ENCODE measurements at places on chromosomes 6 and 20.

- no peak for DNase-seq
Observed at GRCh38 chr20:35293303-35294292, 1.4 kb upstream of the FAM83C start.

GRCh38 chr20:24895898-24896658 lies 53.0 kb upstream of the CST7 start:
- no peak for DNase-seq

GRCh38 chr6:56511591-56511990 lies 131.1 kb downstream of the DST start:
- DNase-seq: no peak

- DNase-seq: no peak
Observed at GRCh38 chr20:40489886-40490285, 199.2 kb downstream of the MAFB start.

DNA sequence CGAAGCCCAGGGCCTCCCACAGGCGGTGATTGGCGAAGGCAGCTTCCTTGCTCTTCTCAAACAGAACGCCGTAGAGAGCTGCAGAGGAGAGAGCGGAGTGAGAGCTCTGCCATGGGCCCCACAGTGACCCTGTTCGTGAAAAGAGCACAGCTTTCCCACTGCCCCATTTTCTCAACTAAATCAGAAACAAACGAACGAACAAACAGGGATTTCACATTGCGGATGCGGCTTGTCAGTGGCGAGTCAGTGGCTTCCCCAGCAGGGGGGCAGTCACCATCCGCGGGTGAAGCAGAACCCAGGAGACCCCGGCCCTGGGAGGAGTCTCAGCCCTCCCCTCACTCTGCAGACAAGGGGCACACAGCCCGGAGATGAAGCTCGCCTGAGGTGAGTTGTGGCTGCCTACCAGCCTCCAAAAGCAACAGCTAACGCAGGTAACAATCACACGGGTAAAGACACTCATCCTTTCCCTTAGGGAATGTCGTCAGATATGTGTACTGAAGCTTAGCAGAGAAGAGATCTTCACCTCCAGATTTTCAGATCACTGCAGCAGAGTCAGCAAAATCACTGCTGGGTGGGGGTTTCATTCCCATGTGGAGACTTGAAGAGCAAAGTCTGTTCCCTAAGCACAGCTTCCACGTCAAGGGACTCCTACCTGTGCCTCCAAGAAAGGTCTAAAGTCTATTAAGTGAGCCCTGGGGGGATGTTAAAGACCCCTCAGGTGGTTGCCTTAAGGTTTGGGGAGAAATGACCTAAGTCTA lies 51.2 kb upstream of the GPR31 start:
- no peak for DNase-seq

DNA sequence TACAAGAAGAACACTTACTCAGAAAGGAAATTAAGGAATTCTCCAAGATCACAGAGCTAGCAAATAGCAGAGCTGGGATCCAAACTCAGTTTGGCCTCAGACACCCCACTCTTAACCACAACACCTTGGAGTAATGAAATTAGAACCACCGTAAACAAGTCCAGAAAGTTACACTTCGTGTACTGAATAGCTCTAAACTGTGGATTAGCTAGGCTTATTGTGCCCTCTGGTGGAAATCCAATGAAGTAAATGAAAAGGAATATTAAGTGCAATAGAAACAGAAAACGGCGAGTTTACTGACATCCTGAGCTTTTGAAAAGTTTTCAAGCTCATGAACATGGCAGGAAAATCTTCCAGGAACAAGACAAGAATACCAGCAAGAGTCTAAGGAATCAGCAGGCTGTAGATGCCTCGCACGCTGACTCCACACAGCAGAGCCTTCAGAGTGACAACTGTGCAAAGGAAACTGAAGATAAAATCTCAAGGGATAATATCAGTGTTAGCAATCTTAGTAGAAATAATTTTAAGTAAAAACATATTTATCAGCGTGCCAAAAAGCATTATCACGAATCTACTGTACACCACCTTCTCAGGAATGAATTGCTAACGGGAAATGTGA lies 34.6 kb downstream of the FBXO5 start:
- DNase-seq: no peak

DNA sequence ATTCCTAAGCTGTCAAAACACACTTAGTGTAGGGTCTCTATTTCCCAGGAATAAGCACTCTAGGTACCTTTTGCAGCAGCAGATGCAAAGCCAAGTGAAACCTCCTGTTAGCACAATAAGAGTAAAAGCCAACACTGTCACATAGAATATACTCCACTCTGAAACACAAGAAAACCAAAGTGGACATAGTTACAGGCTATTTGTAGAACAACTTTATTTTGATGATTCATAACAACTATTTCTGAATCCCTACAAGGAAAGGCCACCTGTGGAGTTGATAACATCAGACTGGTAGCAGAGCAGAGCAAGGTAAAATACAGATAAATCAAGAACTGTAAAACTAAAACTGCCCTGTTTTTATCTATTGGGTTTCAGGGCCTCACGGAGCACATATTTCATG lies 59.7 kb downstream of the ALDH5A1 start:
- DNase-seq: no peak

- DNase-seq: no peak
Observed at GRCh38 chr6:105077596-105078385, 102.0 kb downstream of the POPDC3 start.

GRCh38 chr6:14443629-14444268 lies 326.2 kb downstream of the CD83 start:
- no peak for DNase-seq

DNA sequence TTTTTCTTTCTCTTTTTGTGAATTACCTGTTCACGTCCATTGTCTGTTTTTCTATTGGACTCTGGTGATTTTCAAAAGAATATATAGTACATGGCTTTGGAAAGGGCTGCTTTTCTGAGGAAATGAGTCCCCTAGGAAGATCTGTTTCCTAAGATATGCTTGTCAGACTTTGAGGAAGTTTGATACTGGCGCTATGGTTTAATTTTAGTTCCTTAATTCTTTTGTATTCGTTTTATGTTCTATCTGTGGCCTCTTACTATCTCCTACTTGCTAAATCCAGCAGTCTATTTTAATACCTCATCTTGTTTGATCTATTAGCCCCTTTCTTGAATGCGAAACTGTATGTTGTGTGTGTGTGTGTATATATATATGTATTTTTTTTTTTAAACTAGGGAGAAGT lies 101.9 kb downstream of the LIN28B start:
- DNase-seq: no peak

- DNase-seq: no peak
Observed at GRCh38 chr6:15296735-15297134, 50.9 kb downstream of the JARID2 start.

GRCh38 chr6:138106665-138107077 lies 548 bp downstream of the PERP start:
- DNase-seq: no peak

DNA sequence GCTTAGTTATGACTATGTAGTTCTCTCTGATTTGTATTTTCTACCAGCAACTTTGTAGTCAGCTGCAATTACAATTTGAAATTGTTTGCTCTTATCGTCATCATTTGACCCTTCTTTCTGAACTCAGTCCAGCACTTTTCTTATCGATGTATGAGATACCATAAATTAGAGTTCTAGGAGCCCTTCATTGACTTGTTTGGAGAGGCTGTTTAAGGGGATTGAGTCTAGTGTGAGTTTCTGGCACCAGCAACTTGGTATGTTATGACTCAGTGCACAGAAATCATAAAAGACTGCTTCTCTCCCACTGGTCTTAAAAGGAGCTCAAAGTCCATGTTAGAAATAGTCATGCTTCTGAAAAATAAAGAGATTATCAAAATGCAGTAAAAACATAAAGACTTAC lies 190.3 kb downstream of the TENT5A start:
- no peak for DNase-seq

- DNase-seq: no peak
Observed at GRCh38 chr6:167394820-167395219, 69.9 kb downstream of the TTLL2 start.

All from activated CD8-positive, alpha-beta memory T cell treated with anti-CD3 and anti-CD28 coated beads for 48 hours (primary cell).